Stromal cell of bone marrow (primary cell): ENCODE measurements at places on chromosomes 7 and 10.

DNA sequence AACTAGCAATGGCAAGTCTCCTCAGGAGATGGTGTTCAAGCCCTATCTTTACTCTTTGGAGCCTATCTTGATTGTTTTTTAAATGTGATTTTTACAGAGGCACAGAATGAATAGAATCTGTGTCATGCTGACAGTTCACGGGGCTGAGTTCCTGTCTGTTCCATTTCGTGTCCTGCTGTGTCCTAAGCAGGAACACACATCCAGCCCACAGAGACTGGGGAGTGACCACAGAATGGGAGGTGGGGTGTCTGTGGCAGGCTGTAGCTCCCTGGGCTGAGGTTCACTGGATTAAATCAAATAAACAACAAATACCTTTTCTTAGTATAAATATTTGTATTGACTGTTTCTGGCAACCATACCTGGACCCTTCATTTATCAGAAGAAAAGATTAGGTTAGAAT is 73.4 kb upstream of the CARD11 start:
- no peak for DNase-seq

DNA sequence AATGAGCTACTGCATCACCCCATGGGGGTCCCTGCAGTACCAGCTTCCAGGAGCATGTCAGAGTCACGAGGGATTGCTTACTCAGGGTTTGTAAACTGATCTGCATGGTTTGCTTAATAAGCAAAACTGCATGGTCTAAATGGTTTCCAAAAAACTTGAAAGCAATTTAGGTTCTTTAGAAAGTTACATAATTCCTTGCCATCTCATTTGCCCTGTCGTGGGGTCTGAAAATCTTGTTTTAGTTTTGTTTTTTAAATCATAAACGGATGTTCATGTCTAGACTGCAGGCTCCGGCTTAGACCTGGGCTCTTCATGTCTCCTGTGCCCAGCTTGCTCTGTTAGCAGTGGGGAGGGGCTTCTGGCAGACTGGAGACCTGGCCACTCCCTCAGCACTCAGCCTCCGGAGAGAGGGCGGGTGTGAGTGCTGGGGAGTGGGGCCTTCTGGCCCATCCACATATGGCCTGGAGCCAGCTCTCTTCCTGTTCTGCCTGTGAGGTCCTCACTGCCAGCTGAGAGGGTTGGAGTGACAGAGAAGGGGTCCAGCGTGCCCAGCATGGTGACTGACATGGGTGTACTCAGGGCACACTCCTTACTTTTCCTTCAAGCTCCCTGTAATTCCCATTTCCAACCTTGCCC is 17.5 kb downstream of the PRF1 start:
- DNase-seq: peak; percentile 43

DNA sequence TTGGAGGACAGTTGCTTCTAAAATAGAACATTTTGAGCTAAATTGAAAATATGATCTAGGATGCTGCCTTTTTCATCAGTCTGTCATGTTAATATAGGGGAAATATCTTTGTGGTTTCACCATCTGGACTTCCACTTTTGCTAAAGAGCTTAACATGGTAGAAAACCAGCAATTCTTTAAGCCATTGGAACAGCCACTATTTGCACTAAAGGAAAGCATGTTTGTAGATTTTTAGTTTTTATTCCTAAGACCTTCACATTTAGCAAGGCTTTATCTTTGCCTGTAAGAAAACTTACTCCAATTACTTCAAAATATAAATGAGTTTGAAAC is 291.0 kb downstream of the RNLS start:
- DNase-seq: no peak

DNA sequence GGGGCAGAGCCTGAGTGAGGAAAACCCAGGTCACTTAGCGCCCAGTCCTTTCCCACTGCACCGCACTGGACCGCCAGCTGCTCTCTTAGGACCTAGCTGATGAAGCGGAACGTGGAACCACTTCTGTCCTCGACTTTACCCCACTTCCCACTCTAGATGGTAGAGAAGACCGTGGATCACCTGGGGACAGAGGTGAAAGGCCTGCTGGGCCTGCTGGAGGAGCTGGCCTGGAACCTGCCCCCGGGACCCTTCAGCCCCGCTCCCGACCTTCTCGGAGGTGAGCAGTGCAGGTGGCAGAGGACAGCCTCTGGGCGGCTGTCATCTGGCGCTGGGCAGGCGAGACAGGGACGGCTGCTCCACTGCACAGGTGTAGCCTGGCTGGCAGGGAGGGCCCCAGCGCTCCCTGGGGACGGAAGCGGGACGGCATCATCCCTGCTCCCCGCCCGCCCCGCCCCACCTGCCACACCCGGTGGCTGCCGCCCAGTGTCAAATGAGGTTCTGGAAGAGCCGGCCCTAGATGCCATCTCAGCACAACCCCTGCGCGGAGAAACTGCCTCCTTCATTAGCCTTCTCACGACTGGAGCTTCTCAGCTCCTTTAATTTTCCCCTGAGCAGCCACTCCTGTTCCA is 11.7 kb downstream of the PLAC9 start:
- DNase-seq: no peak

GRCh38 chr10:70126700-70127395 is 5.8 kb downstream of the AIFM2 start:
- no peak for DNase-seq

DNA sequence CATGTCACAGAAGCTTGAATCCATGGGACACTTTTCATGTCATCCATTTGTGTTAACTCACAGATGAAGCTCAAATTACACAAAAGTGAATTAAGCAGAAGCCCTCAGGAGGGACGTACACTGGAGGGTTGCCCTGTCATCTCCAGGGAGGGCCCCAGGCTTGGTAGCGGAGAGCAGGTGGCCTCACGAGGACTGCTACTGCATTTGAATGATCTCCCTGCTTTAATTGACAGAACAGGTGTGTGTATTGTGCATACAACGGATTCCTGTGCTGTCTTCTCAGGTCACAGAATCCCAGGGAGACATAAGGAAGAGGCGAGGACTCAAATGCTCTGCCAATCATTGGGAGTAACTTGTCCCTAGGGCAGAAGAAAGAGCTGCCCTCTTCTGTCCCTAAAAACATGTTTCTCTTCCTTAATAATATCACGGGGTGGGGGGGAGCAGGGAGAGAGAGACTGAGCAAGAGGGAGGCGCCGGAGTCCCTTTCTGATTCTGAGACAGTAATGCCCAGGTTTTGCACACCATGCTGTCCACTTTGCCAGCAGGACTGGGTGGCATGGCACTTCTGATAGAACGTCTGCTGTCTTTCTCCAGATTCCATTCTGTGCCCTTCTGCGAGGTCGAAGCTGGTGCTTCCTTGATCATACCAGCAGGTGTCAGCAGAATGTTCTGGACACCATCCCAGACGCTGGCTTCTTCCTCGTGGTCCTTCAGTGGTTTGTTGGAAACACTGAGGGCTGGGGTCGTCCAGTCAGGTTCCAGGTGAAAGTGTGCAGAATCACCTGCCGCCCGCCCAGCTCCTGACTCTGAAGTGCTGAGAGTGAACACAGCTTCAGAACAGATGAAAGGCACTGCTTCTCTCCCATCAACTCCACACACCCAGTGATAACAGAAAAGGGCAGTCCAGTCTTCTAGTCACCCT is 26.2 kb upstream of the RASGEF1A start:
- DNase-seq: no peak

DNA sequence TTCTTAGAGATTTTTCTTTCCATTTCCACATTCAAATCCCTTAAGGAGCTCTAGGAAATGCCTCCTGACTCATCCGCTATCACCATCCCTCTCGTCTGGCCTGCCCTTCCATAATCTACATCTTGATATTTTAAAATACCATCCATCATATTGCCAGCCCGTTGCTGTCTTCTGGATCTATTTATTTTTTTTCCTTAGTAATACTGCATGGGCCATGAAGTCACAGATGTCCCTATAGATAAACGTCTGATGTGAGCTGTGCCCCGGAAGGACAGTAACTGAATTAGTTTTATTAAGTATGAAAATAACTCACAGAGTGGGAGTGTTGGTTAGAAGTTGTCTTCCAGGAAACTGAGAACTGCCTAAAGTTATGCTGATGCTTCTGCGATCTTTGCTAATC is 76.2 kb downstream of the KLF6 start:
- no peak for DNase-seq

DNA sequence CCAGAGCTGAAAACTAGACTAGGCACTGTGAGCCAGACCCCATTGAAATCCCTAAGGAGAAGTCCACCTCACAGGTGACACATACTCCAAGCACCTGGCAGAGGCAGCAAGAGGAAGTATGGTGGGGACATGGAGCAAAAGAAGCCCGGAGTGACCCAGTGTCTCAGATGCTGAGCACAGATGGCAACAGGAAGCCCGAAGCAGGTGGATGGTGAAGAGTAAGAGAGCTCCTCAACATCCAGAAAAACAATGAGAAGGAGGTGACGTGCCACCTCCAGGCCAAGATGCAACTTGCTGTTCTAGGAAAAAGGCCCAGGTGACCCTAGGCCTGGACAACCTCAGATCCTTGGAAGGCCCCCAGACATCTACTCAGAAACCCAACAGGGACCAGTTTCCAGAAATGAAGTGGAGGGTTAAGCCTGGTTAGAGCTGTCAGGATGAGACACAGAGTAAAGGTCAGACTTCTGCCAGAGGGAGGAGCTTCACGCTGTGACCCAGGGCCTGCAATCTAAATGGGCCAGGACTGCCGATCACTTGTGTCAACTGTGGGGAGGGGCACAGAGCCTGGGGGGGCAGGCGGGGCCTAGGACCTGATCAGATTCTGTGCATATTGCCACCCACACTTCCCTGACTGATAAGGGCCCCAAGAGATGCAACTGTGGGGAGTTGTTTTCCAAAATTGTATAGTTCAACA is 2.4 kb upstream of the COBL start:
- DNase-seq: no peak

DNA sequence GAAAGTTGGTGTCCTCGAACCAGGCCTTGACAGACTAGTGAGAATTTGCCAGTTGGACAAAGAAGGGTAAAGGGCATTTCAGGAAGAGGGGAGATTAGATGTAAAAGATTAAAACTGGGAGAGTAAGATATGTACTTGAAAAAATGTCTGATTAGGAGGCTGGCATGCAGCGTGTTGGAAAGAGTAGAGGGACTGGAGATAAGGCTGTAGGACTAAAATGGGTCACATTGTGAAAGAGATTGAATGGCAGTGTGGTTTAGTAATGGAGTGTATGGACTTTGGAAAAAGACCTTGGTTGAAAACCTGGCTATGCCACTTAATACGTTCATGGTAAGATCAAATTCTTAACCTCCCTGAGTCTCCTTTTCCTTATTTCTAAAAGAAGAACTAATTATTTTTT is 14.1 kb downstream of the CREM start:
- no peak for DNase-seq

GRCh38 chr7:27842094-27842692 is 102.2 kb downstream of the TAX1BP1 start:
- DNase-seq: no peak

DNA sequence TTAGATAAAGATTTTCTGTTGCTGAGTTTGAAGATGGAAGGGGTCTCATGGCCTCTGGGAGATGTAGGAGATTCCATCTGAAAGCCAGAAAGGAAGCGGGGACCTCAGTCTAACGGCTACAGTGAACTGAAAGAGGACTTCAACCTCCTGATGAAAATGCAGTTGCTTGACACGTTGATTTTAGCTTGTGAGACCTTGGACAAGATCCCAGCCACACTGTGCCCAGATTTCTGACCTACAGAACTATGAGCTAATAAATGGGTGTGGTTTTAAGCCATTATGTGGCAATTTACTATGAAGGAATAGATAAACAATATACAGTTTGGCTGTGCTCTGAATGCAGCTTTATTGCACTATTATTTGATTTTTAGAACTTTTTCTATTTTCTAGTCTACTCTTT is 342.3 kb upstream of the SEMA3D start:
- DNase-seq: peak; percentile 13

GRCh38 chr7:77276120-77276519 is 76.5 kb upstream of the FGL2 start:
- DNase-seq: no peak

GRCh38 chr10:86287110-86287793 is 79.3 kb downstream of the GRID1 start:
- no peak for DNase-seq

DNA sequence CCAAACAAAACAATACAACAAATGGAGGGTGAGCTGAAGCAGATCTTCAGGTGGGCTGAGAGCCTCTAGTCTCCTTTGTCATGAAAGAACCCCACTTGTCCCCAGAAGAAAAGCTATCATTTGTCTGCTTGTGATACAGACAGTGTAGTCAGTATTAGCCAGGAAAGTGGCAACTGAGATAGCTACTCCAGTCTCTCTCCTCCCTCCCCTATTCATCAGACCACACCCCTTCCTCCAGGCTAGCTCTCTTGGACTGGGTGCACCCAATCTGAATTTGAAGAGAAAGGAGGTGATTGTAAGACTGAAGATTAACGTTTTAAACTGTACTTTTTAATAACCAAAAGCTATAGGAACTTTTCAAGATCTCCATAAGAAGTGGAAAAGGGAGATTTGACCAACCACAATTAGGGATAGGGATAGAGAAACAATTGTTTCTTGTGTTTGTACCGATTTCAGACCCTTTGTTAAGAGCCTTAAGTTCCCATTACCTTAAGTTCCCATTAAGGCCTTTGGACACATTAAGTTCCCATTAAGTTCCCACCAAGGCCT is 14.1 kb downstream of the BMPR1A start:
- no peak for DNase-seq

GRCh38 chr7:45644237-45644636 is 70.1 kb downstream of the ADCY1 start:
- DNase-seq: no peak

- DNase-seq: no peak
Observed at GRCh38 chr10:66786709-66787108, 139.1 kb upstream of the LRRTM3 start.

DNA sequence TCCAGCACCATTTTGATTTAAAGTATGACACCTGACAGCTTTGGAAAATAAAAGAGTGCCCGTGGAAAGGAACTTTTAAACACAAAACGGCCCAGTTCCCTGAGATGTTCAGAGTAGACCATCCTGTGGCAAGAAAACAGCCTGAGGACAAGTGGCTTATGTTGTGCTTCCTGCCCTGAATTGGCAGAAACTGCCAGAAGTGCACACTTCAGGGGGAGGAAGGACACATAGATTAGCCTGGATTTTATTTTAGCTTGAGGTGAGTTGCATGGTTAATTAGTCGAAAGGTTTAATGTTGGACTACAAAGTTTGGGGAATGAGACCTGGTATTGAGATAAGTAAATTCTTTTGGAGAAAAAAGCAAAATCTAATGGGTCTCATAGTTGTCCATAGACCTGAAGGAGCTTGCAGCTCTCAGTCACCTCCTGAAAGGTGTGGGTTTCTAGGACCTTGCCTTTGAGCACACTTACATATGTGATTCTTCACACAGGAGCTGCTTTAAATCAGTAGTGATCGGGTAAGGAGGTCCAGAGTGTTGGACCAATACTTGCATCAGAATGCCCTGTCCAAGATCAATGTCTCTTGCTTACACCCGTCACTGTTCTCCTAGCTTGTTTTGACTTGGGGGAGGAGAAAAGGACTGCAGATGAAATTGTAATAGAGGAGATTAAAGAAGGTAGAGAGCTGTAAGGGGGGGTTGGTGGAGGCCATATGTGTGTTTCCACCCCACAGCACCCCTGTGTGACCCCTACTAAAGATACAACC is 4.9 kb downstream of the ITIH2 start:
- DNase-seq: no peak

GRCh38 chr7:87075671-87076404 is 16.4 kb upstream of the ELAPOR2 start:
- no peak for DNase-seq
